Lower leg skin (tissue), 4 donors: ENCODE measurements at places on chromosomes 11 and 22. TPM values are rescaled to one million over a fixed set of nuclear protein-coding genes. Genes with fewer than 3 reads are reported as not detected.

Gene ADM
- total RNA-seq = 406 TPM

Gene MMP12
- total RNA-seq = not detected

Gene HSPB2
- total RNA-seq = 1.2 TPM

Gene GGT5
- total RNA-seq = 9.7 TPM

- DNase-seq = no peak
Observed at GRCh38 chr11:20844216-20844615, 174.8 kb downstream of the NELL1 start.

GRCh38 chr11:65589444-65590239 is 6.0 kb downstream of the KCNK7 start:
- DNase-seq = no peak

DNA sequence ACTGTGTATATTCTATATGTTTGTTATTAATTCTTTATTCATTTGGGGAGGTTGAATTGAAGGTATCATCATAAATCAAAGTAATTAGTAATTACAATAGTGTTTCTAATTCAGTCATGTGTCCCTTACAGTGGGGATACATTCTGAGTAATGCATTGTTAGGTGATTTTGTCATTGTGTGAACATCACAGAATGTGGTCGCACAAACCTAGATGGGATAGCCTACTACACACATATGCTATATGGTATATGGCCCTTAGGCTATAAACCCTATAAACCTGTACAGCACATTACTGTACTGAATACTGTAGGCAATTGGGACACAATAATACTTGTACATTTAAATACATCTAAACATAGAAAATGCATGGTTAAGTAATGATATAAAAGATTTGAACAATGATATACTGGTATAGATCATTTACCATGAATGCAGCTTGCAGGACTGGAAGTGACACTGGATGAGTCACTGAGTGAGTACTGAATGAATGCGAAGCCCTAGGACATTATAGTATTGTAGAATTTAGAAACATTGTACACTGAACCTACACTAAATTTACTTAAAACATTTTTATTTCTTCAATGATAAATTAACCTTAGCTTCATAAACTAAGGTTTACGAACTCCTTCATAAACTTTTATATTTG is 936.2 kb upstream of the CHORDC1 start:
- DNase-seq = no peak

GRCh38 chr11:74725701-74726100 is 5.5 kb downstream of the CHRDL2 start:
- DNase-seq = no peak

GRCh38 chr11:77059806-77060205 is 7.0 kb upstream of the CAPN5 start:
- no peak for DNase-seq

GRCh38 chr22:25475257-25476022 is 89.0 kb upstream of the GRK3 start:
- DNase-seq = no peak

GRCh38 chr11:68632802-68633201 is 51.5 kb upstream of the GAL start:
- DNase-seq = no peak
